ENCODE measurements at places on chromosomes 6 and 20.

DNA sequence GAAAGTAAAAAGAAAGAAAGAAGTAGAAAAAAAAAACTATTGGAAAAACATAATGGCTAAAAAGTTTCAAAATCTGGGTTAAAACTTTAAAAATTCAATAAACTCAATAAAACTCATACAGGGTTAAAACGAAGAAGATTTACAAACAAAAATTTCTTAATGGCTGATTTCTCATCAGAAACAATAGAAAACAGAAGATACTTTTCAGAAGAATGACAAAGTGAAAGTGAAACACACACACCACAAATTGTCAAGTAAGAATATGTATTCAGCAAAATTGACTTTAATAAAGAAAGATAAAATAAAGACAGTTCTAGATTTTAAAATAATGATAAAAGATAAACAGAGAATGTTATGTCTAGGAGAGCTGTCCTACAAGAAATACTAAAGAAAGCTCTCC lies 618.9 kb upstream of the GJE1 start:
- no peak for DNase-seq

GRCh38 chr6:169470790-169471189 lies 217.1 kb upstream of the THBS2 start:
- no peak for DNase-seq

- no peak for DNase-seq
These were observed 1.1 kb downstream of the CLPSL2 start for GRCh38 chr6:35777356-35778102.

GRCh38 chr6:70413992-70414494 lies 735 bp downstream of the FAM135A start:
- no peak for DNase-seq

GRCh38 chr20:483815-484644 lies 21.7 kb upstream of the TBC1D20 start:
- no peak for DNase-seq

DNA sequence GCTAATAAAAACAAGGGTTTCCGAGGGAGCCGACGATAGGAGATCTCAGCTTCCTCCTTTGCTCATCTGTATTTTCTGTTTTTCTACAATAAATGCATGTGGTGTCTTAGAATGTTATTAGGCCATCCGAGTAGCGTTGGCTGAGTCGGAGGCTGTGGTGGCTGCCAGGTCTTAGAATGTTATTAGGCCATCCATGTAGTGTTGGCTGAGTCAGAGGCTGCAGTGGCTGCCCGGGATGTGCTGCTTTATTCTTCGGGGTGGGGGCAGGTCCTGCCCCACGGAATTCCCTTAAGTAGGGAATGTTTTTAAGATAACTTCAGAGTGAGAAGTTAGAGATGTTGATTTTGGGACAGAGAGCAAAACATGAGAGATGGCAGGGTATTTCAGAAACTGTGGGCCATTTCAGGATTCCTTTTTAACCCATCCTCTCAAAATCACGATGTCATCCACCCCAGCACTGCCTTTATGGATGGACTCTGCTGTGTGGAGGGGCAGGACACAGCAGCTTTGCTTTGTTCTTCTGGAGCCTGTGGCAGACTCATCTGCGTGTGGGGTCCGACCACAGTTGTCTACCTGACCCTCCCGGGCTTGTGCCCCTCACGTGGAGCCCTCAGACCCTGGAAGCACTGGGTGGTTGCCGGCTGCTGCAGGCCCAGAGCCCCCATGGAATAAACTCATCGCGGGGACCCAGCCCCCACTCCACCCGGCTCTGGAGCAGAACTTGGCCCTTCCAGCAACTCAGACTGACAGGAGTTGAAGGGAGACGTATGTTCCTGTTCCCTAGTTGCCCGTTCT lies 20.4 kb downstream of the OSBPL2 start:
- DNase-seq: peak; percentile 32

- DNase-seq: no peak
These were observed 2.9 kb upstream of the AKAP7 start for GRCh38 chr6:131132360-131132759.

DNA sequence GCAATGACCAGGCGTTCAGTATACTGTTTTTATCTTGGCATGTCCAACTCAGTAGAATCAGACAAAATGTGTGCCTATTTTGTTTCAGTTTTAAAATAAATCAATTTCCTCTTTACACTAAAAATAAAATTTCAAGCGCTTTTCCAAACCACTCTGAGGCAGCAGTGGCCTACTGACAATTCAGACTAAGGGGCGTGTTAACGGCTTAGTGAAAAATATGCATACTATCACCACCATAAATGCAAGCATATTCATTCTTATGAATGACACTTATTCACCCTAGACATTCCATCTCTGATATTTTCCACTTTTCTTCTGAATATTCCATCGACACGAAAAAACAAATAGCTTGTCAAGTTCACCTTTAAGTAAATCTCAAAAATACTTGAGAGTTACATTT lies 7.5 kb downstream of the TBX18 start:
- no peak for DNase-seq

GRCh38 chr20:47276851-47277534 lies 79.5 kb downstream of the ZMYND8 start:
- DNase-seq: peak; percentile 64

DNA sequence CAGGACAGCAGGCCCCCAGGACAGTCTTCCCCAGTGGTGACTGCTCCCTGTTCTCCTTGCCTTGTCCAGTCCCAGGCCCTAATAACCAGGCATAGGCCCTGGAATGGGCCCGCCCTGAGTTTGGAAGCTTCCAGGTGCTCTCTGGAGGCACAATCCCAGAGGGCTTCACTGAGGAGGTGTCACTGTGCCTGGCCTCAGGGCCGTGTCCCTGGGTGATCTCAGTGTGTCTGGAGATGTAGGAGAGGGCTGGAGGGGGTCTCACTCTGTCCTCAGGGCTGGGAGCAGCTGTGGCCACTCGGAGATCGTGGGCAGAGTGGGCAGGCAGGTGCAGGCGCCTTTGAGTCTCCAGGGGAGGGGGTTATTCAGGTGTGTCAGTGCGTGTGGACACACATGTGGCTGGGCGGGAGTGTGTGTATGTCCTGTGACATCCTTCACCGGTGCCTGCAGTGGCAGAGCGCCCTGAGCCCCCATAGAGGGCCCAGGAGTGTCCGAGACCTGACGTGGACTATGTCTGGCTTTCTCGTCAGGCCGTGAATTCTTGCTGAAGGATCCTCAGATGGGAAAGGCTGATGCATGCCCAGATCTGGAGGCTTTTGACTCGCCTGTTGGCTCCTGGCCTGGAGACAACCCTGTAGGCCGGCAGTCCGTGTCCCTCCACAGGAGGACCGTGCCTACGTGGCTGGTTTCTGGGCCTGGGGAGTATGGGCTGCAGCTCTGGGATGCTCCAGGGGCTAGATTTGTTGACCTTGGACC lies 5.5 kb upstream of the NPBWR2 start:
- DNase-seq: no peak

- DNase-seq: no peak
These were observed 49.8 kb downstream of the TSHZ2 start for GRCh38 chr20:53021934-53022333.

- DNase-seq: no peak
These were observed 464.9 kb downstream of the TBC1D32 start for GRCh38 chr6:120869397-120869796.

- no peak for DNase-seq
These were observed 286.0 kb downstream of the ADGB start for GRCh38 chr6:146884728-146885127.

- no peak for DNase-seq
These were observed 48.5 kb downstream of the STK4 start for GRCh38 chr20:45014671-45015415.

DNA sequence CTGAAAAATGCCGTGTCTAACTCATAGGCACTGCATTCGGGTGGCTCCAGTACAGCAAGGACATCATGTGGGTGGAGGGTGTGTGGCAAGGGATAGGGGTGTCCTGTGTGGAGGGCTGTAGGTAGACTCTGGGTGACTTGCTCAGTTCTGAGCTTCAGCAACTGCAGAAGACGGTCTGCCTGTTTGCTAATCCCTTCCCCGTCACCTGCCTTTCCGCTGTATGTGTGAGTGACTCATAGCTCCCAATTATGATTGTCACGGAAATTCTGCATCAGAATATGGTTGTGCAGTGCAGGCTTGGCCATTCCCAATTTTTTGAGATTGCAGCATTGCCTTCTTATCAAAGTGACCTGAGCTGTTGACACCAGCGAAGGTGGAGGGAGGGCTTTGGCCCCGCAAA lies 174.3 kb downstream of the CDH4 start:
- DNase-seq: no peak

DNA sequence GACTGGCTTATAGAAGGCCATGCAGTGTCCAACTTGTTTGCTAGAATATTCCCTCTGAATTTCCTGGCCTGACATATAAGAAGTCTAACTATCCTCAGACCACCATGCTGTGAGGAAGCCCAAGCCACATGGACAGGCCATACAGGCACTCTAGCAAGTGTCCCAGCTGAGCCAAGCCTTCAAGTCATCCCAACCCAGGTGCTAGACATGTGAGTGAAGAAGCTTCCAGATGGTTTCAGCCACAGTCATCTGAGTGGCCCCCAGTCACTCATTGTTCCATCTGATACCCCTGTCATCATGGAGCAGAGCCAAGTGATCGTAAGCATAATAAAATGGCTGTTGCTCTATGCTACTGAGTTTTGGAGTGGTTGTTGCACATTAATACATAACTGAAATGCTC lies 46.0 kb upstream of the INSM1 start:
- no peak for DNase-seq

- no peak for DNase-seq
These were observed 55.5 kb upstream of the SMLR1 start for GRCh38 chr6:130771741-130772140.

GRCh38 chr6:42766163-42766670 lies 15.6 kb upstream of the BICRAL start:
- DNase-seq: no peak

DNA sequence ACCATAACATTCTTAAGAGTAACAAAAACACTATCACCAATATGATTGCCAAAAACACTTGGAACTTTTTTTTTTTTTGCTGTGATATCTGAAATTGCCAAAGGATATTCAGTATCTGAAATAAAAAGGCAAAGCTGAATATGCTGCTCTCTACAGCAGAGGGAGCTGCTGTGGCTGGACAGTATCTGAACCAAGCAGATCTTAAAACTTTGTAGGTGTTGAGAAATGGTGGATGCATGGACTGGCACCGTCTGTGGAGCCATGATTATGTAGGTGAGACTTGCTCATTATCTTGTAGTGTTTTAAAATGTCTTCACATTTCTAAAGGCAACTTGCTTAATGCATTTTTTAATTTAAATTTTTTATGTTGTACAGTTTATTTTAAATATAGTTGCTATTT lies 9.2 kb downstream of the PDCD2 start:
- no peak for DNase-seq

DNA sequence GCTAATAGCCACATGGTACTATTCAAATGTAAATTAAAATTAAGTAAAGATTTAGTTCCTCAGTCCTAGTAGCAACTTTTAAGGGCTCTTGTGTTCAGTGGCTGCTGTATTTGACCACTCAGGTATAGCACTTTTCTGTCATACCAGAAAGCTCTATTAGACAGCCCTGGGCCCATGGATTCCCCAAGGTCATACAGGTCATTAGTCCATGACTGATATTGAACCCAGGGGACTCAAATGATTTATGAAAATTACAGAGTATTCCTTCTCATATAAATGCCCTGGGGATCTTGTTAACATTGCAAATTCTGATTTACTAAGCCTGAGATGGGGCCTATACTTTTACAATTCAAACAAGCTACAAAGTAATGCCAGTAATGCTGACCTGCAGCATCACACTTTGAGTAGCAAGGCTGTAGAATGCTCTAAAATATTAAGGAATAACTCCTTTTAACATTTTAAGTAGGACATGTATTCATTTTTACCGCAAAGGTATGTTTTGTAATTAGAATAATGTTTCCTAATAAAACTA lies 29.6 kb downstream of the RNF217 start:
- DNase-seq: no peak

- no peak for DNase-seq
These were observed 492.9 kb downstream of the PHF3 start for GRCh38 chr6:64128301-64129024.

- DNase-seq: peak; percentile 95
These were observed 66.0 kb upstream of the CDH4 start for GRCh38 chr20:61185841-61186601.

GRCh38 chr20:8299921-8300320 lies 167.9 kb downstream of the PLCB1 start:
- no peak for DNase-seq

DNA sequence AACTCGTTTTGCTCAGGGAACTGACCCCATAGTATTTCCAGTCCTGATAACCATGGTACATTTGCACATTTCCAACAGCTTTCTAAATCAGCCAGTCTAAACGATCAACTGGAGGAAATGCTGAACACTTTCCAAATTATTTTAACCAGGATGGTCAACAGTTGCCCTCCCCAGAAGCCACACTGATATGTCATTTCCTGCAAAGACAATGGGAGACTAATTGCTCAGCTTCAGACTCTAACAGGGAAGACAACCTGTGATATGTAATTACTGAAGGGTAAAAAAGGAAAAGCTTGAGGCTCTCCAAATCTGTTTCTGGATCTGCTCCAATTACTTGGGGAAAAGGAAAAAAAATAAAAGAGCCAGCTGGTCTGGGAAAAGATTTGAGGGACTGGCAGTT lies 88.8 kb downstream of the FYN start:
- no peak for DNase-seq

- no peak for DNase-seq
These were observed 136.7 kb downstream of the MAP3K4 start for GRCh38 chr6:161128230-161128629.

DNA sequence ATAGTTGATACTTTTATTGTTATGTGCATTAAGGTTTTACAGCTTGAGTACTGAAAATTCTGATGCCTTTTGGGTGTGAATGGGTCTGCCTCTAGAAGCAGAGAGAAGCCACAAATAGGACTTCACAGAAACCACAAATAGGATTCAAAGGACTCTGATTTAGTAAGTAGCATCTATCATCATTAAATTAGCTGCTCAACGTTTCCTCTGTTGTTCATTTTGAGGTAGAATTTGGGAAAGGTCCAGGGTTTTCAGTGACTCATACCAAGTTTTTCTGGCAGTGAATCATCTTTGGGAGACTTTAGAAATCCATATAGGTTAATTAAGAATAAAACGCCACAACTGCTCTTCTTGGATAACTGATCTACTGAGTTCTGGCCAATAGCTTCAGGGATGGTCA lies 105.1 kb downstream of the PHF3 start:
- DNase-seq: peak; percentile 79

DNA sequence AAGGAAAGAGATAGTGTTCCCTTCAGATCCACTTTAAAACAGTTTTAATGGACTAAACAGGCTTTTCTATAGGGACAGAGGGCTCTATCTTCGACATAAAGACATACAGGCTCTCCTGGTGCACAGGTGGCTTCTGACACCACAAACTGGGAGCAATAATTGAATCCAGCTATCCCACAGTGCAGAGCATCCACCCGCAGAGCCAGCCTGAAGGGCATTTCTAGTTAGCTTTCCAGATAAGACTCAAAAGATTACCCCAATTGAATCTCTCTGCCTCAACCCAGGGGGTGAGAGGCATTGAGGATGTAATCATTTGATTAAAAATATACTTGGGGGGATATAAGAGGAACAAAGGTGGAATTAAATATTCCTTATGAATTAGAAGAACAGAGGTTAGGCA lies 64.8 kb upstream of the BEND3 start:
- no peak for DNase-seq

Data from fibroblast of skin of left quadriceps (primary cell).